Peyer's patch (tissue), 4 donors: ENCODE measurements at places on chromosomes 12 and 14. TPM values are rescaled to one million over a fixed set of nuclear protein-coding genes. Genes with fewer than 3 reads are reported as not detected.

The SYNDIG1L gene
- not detected for total RNA-seq

DNA sequence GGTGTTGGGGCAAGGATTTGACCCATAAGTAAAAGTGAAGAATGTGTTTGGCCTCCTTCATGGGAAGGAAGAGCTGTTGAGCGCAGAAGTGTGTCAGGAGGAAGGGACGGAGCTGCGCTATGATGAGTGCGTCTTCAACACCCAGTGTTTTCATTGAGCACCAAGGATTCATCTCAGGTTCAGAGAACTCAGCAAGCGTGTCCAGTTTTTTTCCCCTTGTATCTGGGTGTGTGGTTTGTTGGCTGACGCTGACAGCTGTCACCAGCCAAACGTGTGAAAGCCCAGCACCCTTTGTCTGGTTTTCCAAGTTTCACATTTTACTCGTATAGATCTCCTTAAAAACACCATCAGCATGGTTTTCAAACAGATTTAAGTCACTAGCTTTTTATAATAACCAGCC lies 12.3 kb downstream of the EP400 start:
- no peak for DNase-seq

The DCN gene
- total RNA-seq = 323 TPM

The MYF5 gene
- total RNA-seq = not detected

The KIF5A gene
- total RNA-seq = 1.8 TPM

DNA sequence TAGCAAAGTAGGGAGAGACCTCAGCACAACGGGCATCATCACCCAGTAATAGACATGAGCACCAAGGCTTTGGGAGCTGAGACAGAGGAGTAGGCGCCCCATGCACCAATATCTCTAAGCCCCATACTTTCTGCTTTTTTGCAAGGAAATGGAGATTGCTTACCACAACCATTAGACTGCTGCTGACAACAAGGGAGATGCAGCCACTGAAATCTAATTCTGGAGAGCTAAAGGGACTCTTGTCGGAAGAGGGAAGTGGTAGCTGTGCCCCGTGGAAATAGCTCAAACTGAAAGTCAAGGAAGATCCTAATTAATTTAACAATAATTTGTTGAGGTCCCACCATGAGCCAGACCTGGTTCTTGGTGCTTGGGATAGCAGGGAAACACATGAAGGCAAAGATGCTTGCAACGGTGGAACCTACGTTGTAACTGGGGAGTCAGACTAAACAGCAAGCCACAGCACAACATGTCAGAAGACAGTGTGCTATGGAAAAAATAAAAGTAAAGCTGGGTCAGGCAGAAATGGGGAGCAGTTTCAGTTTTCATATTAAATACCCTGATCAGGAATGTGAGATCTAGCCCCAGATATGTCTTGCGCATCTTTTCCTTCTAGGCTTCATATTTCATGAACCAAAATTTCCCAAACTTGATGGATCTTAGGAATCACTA lies 1131.0 kb downstream of the BCL11B start:
- no peak for DNase-seq

The SYCP3 gene
- not detected for total RNA-seq

The OTUB2 gene
- 4.9 TPM for total RNA-seq

DNA sequence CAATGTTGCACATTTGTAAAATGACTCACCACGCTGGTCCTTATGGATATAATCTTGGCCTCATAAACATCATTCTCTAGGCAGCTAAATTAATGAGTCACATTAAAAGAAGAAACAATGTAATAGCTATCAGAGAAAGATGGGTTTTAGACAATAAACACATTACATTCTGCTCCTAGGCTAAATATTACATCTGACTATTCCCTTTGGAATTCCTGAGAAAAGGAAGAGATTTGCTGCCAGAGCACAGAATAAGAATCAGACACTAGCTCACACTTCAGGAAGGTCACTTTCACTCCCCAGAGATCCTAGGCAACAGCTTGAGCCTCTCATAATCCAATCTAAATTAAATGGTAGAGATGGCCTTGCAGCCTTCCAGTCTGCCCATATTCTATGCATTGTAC lies 218.2 kb downstream of the PTPRO start:
- no peak for DNase-seq

The KRT71 gene
- total RNA-seq = not detected

The FAM177A1 gene
- 60.8 TPM for total RNA-seq

DNA sequence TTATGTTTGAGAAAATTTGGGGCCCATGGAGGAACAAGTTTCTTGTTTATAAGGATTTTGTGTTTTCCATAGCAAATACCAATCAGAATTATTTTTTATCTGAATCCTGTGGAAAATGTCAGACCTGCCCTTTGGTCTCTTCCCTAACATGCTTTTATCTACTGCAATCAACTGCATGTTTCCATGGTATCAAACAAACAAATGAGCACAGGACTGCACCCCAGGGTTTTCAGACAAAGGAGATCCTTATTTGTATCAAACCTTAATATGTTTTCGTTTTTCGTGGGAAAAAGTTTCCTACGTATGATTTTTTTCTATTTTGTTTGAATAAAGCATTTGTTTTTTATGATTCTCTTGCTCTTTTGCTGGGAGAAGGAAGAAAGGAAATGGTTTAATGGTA lies 91.1 kb downstream of the GPR135 start:
- no peak for DNase-seq

The LBHD2 gene
- not detected for total RNA-seq

GRCh38 chr12:21906919-21907493 lies 34.2 kb downstream of the ABCC9 start:
- DNase-seq = no peak

- no peak for DNase-seq
Measured at GRCh38 chr12:67222302-67222701, 46.9 kb upstream of the CAND1 start.

GRCh38 chr12:85036733-85037132 lies 582 bp downstream of the LRRIQ1 start:
- DNase-seq = no peak

GRCh38 chr12:50222275-50222783 lies 55.2 kb upstream of the CERS5 start:
- DNase-seq = peak; percentile 58

The MAP3K9 gene
- total RNA-seq = 8.6 TPM

The MLEC gene
- 110 TPM for total RNA-seq

The AMIGO2 gene
- 3.4 TPM for total RNA-seq

GRCh38 chr12:100473050-100473715 lies 483 bp upstream of the NR1H4 start:
- DNase-seq = no peak

DNA sequence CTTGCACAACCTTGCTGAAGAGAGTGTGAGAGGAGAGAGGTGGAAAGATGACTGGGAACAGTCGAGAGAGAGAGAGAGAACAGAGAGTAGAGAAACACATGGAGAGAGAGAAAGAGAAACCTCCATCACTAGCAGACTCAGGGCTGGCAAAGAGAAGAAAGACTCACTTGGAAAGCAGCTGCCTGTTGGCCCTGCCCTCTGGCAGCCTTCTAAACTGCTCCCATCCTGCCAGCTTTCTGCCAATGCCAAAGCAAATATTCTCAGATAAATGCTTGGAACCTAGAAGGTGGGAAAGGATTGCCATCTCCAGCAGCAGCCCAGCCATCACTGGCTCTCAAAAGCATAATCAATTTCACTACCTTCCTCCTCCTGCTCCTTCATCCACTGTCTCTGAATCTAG lies 107.9 kb upstream of the WSCD2 start:
- no peak for DNase-seq

DNA sequence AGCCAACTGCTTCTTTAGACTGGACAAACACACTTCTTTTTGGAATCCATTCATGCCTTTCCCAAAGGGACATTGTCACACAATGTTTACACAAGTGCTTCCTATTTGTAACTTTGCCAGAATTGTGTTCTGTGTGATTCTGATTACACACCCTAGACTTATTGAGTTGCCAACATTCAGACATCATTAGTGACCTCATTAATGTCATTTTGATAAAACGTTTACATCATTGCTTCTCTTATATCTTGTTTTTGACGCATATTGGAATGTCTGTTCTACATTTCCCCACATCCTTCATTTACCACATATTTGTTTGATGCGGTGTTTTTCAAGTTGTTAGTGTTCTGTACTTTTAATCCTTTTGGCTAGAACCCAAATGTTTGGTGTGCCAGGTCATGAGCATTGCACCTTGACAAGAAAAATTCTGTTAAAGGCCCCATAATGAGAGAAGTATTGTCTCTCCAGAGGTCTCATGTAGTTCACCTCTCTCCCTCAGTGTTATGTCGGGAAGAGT lies 305.5 kb downstream of the AEBP2 start:
- no peak for DNase-seq

- DNase-seq = peak; percentile 83
Measured at GRCh38 chr14:61860294-61860918, 98.2 kb downstream of the SNAPC1 start.

- no peak for DNase-seq
Measured at GRCh38 chr14:62897771-62898170, 147.5 kb downstream of the KCNH5 start.

The CMKLR1 gene
- 1.1 TPM for total RNA-seq

GRCh38 chr14:24122416-24122815 lies 7.7 kb upstream of the NRL start:
- no peak for DNase-seq

The CEP290 gene
- 25.0 TPM for total RNA-seq

DNA sequence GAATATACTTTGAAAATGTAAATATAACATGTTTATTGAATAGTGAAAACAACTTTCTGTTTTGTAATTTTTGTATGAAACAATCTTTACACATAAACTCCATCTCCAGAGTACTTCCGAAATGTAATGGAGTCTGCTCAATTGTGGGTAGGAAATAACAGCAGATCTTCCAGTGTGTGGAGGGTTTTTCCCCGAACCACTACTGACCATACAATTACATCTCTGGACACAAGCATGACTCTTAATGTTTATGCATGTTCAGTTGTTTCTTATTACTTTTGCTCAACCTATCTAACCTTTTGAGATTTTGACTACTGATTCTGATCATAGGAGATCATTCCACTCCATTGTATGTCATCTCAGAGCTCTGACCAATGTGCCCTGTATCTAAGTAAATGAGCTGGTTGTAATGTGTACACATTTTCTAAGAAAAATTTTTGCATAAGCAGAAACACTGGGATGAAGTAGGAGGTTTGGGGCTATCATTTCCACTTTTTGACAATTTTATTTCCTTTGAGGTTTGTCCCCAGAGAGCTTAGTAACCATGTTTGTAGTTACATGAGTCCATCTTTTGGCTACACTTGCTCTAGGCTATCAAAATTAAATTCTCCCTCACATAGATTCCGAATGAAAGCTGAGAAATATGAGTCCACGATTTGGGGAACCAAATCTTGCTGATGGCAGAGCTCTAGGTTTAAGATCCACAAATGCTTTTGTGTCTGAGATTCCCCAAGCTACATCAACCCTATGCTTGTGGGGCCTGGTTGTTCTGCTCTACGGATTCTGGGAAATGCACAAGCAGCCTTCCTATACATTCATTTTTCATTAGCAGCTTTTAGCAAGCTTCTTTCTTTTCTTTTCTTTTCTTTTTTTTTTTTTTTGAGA lies 21.4 kb upstream of the CLEC4D start:
- no peak for DNase-seq

- peak; percentile 74 for DNase-seq
Measured at GRCh38 chr12:54431911-54432814, 13.1 kb upstream of the ITGA5 start.

The PTPRQ gene
- 0.13 TPM for total RNA-seq

DNA sequence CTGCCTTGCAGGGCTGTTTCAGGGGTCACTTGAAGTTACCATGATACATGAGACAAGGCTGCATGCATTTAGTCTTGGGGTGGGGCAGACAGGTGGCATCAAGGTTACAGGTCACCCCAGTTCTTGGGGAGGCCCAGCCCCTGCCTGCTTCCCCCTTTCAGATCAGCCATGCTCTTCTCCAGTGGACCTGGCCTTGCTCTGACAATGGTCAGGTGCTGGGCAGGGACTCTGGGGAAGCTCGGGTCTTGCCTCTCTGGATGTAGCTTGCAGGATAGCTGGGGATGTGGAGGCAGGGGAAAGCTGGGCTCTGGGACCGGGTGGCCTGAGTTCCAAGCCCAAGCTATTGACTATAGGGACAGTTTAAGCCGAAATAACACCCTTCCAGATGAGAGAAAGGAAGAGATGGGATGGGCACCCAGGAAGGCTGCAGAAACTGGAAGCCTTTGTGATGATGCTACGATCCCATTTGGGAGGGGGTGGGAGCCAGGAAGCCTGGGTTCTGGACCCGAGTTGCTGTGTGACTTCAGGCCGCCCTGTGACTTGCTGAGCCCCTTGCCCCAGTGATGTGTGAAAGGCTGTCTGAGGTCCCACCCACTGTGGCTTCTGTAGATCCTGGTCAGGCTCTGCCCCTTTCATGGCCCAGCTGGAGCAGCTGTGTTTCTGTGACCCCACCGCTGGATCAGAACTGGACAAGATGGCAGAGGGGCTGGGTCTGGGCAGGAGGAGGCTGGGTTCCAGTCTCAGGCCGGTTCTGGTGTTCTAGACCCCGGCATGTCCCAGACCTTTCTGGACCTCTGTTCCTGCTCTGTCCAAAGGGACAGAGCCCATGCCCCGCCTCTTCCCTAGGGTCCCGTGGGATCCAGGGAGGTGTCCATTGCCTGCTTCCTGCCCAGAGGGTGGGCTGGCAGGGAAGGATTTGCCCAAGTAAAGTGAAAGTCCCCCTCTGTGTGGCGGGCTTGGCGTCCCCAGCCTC lies 2.1 kb downstream of the TNFAIP2 start:
- DNase-seq = no peak

DNA sequence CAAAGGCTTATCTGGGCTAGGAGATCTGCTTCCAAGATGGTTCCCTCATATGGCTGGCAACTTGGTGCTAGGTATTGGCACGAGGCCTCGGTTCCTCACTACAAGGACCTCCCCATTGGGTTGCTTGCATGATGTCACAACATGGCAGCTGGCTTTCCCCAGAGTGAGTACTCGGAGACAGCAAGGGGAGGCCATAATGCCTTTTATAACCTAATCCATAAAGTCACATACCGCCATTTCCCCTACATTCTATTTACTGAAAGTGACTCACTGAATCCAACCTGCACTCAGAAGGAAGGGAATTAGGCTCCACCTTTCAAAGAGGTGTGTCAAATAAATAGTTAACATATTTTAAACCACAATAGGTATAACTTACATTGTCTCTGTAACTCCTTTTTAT lies 130.9 kb downstream of the SAMD4A start:
- no peak for DNase-seq

- no peak for DNase-seq
Measured at GRCh38 chr14:74934476-74935359, 11.7 kb upstream of the RPS6KL1 start.

DNA sequence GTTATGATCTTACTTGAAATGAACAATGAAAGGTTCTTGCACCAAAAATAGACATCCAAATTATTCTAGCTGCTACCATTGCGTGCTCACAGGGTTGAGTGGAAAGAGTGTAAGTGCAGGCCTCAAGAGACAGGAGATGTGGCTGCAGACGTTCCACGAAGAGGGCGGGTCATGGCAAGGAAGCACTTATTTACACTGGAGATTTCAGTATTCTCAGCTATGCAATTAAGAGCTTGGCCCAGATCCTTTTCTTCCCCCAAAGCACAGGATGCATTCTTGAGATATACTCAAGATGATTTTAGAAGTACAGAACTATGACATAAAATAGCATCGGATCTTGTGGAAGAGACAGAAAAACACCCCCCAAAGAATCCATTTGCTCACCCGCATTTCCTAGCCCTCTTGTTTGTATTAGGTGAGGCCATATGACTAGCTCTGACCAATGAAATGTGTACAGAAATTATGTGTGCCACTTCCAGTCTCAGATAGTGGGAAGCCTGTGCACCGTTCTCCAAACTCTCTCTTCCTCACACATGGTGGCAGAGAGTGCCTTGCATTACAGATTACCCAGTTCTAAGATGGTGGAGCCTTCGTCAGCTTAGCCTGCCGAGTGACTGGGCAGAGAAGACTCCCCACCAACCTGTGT lies 261.4 kb downstream of the TTC8 start:
- no peak for DNase-seq

The SERPINA5 gene
- not detected for total RNA-seq

The HPD gene
- not detected for total RNA-seq
